ENCODE measurements at places on chromosomes 3 and 15.

- no peak for DNase-seq
Observed at GRCh38 chr3:177744873-177745606, 547.8 kb upstream of the TBL1XR1 start.

DNA sequence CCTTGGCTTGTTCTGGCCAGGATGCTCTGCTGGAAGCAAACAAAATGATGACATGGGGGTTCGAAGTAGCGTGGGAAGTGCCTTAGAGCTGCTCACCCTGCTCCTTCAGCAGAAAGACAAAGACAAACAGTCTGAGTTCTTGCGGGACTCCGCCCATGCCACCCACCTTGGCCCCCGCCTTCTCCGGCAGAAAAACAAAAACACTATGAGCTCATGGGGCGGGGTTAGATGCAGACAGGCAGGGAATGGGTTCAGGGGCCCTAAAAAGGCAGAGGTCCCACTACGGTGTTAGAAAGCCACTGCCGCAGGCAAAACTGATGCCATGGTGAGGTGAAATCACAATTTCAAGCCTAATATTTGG is 9.7 kb upstream of the NCKIPSD start:
- DNase-seq, result no peak

- DNase-seq, result no peak
Observed at GRCh38 chr15:85000189-85000864, 18.7 kb downstream of the PDE8A start.

DNA sequence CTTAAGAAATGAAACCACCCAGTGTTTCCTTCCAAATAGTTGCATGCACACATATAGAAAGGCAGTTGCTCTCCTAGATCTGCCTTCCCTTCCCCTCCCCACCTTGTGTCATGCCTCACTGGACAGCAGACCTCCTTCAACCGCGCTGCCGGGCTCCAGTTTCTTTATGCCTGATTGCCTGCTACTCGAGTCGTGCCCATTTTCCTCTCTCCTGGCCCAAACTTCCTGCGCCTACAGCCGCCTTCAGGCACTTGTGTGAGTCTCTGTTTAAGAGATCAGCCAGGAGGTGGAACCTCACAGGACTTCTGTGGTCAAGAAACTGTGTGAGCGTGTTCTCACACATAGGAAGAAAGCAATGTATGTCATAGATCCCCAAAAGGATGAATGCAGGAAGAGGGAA is 8.8 kb upstream of the FAM107A start:
- DNase-seq, result no peak

- DNase-seq, result no peak
Observed at GRCh38 chr3:28590860-28591259, 242.2 kb upstream of the AZI2 start.

DNA sequence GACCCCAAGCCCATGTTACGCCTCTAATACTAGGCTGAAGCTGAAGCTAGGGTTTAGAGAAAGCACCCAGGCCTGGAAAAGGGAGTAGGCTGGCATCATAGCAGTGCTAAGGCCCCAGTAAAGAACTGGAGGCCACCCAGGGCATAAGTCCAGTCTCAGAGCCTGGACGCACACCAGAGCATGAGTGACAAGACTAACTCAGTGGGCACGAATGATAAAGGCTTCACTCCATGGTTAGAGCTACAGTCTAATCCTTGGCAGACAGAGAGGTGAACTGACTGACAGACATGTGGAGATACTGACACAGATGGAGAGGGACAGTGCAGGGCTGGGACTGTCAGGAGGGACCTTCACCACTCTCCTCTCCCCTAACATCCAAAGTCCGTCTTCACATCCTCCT is 139.8 kb downstream of the KCNMB2 start:
- no peak for DNase-seq

DNA sequence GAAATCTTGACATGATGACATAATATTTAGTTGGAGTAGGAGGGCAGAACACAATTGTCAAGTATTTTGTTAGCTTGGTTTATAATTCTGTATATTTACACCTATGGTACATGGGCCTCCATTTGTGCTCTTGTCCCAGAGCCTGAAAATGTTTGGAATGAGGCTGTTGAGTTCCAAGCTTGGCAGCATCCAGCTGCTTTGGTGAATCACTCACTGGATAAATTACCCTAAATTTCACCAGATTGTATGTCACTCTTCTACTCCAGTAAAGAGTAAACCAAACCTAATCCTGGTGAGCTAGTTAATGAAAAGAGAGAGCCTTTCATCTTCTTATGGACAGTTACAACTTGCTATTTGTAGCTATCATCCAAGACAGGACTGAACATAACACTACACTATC is 928.7 kb downstream of the DIPK2A start:
- no peak for DNase-seq

GRCh38 chr3:68817243-68817642 is 115.1 kb downstream of the TAFA4 start:
- no peak for DNase-seq
